ENCODE measurements at places on chromosomes 7 and 10.
A peak's percentile ranks its signal among the peaks of the same experiment; 100 is the strongest.

GRCh38 chr7:22120391-22121053 is 174.8 kb upstream of the CDCA7L start:
- peak; percentile 91 for DNase-seq

DNA sequence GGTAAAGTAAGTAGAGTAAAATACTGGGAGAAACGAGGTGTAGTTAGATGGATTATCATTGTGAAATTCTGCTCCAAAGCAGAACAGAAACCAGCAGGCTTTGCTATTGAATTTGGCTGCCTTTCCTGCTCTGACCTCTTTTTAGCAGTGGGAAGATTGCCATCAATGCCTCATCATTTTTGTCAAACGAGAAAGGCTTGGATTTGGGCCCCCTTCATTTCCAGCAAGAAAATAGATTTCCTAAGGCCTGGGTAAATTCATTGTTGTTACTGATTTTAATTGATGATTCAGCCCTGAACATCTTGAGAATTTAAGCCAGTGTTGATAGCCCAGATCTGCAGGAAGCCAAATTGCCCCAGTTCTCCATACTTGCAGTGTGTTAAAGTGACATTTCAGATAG is 35.2 kb upstream of the ASAH2 start:
- no peak for DNase-seq

DNA sequence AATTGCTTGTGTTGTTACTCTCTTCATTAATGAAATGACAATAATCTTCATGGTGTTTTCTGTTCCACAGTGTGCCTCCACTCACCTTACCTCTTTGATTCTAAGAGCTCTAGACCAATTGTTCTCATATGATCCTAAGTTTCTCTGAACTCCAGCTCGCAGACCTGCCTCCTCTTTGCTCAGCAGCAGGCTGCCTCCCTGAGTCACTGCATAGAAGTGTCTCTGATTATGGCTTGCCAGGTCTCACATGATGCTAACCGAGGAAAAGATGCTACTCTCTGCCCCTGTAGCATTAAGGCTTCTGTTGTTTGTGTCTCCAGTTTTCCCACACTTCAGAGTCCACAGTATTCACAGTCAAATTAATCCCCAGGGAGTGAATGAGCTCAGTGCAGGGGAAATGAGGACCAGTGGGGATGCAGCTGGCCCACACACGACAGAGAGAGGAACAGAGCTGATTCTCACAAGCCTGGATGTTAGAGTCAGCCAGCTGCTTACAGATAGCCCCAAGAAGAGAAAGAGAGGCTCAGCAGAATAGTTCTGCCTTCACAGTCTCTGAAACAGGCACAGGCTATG is 145.9 kb upstream of the EGR2 start:
- DNase-seq: no peak

GRCh38 chr10:127196282-127197153 is at the start of gene INSYN2A:
Gene INSYN2A, minus strand, starts transcription at chr10:127196591. Its CDS starts 20,196 bp downstream, at chr10:127176395.
- DNase-seq: peak; percentile 16

- DNase-seq: no peak
Measured at GRCh38 chr7:151728746-151729145, 148.2 kb downstream of the PRKAG2 start.

- DNase-seq: peak; percentile 75
Measured at GRCh38 chr7:19415123-19415522, 269.9 kb upstream of the FERD3L start.

DNA sequence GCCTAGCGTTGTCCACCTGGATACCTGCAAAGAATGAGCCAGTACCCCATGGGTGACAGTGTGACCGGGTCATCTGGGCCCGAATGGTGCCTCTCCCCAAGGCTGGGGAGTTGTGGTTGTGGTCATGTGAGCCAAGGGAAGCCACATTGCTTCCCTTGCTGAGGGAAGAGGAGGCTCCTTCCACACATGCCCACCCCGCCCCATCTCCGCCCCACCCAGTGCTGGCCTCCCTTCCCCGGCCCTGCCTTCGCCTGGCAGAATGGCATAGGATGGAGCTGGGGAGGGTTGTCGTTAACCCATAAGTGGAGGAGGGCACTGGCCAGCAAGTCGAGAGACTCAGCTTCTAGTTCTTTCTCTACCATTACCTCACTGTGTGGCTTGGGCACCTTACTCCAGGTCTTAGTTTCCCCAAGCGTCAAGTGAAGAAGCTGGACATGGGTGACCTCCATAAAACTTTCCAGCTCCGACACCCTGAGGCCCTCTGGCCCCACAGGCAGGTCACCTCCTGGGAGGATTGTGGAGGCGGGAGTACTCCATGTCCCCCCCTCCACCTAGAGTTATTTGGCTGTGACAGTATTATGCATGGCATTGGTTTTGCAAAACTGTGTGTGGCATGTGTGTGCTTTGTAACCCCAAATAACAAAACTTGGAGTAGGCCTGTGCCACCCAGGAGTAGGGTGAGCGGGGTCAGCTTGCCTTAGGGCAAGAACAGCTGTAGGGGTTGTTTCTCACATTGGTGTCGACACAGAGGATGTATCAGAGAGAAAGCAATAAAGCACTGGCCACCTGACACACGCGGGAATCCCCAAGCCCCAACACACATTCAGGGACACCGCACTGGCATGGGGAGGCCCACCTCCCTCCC is 90.5 kb upstream of the MACROH2A2 start:
- no peak for DNase-seq

DNA sequence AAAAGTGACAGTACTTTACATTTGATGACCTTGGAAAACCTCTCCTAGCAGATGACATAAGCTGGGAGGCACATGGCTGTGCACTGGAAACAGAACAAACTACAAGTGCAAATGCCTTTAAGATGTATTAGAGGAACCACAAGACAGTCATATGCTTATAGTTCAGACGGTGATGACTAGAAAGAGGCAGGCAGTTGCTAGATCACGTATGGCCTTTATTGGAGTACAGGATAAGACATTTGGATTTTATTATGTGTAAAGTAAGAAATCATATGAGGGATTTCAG is 290.0 kb downstream of the SORCS1 start:
- DNase-seq: no peak

- peak; percentile 11 for DNase-seq
Measured at GRCh38 chr7:90569368-90569767, 26.8 kb upstream of the CDK14 start.

DNA sequence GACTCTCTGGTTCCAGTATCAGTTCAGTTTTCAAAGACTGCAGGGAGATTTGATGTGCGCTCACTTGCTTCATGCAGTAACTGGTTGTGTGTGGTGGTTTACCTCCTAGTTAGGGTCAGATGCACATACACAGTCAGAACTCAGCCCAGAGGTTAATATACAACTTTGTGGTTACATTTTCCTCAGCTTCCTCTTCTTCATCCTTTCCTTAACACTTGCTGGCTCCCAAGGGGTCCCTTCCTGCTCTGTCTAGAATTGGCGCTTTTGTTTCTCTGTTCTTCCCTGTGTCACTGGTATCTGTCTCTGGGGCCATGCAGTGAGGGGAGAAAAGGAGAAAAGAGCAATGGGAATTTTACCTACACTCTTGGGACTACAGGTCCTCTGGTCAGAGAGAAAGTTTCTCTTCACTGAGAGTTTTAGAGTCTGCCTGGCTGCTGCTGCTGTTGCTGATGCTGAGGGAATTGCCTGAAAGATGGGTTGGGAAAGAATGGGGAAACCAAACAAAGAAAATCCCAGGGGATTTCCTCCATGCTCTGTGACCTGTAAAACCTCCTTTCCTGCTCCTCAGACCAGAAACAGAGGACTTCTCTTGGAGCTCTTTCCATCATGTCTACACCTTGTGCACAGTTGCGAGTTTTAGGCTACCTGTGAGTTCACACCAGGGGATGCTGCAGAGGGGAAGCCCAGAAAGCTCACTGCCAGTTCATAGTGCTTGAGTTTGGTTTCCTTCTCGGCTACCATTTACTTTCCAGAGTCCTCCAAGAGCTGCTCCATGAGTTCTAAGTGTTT is 74.6 kb downstream of the WDFY4 start:
- DNase-seq: peak; percentile 1

DNA sequence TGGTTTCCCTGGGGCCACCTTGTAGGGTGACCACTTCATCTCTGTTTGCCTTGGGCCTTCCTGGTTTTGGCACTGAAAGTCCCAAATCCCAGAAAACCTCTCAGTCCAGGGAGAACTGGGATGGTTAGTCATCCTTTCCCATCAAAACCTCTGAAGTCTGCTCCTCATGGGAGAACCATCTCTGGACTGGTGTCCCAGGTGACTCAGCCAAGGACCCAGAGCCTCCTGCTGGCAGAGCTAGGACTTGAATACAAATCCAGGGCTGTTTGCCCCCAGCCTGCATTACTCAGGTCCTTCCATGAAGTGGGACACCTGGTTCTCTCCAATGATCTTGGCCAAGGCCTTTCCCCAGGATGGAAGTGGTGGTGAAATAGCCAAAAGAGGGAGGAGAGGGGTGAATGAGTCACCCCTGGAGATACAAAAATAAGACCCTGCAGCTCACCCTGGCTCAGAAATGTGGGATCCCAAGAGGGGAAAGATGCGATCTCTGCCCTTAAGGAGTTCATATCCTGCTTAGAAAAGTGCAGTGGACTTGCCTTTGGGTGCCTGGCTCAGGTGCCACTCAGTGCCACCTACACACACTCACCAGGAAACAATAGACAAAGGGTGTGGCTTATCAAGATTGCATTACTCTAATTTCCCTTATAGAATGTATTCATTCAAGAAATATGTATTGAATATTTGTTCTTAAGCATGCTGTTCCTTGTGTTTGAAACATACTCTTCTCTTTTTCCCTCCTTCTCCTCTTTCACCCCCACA is 22.0 kb downstream of the ADRA2A start:
- no peak for DNase-seq

GRCh38 chr10:24382045-24382444 is 173.1 kb downstream of the KIAA1217 start:
- DNase-seq: no peak

- DNase-seq: peak; percentile 73
Measured at GRCh38 chr7:27148756-27149641, 1.4 kb upstream of the HOXA6 start.

- no peak for DNase-seq
Measured at GRCh38 chr10:44465401-44466115, 80.7 kb upstream of the CXCL12 start.

DNA sequence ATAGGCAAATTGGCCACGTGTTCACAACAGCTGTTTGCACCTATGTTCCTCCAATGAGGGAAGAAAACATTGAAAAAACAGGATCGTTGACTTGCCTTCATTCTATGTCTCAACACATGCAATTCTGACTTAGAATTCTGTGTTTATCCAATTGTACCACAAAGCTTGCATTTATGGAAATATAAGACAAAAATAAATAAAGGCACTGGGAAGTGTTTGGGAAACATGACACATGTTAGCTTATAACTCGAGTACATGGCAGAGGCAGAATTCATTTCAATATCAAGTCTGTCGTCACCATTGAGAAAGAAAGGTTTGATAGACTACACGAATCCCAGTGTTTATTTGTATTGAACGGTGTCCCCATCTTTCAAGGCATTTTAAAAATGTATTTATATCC is 291.2 kb downstream of the AHR start:
- no peak for DNase-seq

GRCh38 chr10:43128331-43128730 is 9.9 kb upstream of the CSGALNACT2 start:
- no peak for DNase-seq

DNA sequence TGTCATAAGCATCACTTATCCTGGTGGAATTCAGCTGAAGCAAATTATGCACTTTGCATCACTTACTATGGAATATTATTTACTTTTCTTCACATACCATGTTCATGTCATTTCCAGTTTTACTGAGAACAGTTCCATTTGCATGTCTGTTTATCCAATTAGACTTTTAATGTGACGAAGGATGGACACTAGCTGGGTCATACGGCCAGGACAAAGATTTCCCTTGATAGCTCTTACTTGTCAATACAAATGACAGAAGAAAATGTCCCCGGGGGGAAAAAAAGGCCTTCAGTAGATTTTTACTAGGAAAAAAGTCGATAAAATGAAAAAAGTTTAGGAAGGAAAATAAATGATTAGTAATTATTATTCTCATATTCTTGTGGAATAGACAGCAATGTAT is 106.6 kb downstream of the RAPGEF5 start:
- DNase-seq: no peak

DNA sequence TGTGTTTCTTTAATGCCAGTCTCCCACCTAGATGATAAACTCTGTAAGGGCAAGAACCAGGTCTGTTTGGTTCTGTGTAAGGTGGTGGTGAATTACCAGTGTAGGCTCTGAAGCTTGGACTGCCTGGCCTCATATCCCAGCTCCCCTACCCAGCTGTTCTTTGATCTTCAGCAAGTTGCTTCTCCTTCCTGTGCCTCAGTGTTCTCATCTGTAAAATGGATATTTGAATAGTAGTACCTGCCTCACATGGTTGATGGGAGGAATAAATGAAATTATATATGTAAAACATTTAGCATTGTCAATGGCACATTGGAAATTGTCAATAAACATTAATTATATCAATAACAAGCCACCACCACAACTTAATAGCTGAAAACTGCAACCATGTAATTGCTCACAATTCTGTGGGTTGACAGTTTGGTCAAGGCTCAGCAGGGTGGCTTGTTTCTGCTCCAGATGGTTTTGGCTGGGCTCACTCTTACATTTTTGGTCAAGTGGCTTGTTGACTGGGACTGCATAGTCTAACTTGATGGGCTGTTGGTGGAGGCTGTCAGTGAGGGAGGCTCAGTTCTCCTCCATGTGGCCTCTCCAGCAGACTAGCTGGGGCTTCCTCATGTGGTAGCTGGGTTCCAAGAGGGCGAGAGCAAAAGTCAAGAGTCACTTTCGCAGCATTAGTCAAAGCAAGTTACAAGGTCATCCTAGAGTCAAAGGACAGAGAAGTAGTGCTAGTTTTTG is 84.5 kb upstream of the DUSP5 start:
- DNase-seq: no peak

GRCh38 chr7:30304177-30304884 is 19.9 kb downstream of the ZNRF2 start:
- DNase-seq: peak; percentile 71

DNA sequence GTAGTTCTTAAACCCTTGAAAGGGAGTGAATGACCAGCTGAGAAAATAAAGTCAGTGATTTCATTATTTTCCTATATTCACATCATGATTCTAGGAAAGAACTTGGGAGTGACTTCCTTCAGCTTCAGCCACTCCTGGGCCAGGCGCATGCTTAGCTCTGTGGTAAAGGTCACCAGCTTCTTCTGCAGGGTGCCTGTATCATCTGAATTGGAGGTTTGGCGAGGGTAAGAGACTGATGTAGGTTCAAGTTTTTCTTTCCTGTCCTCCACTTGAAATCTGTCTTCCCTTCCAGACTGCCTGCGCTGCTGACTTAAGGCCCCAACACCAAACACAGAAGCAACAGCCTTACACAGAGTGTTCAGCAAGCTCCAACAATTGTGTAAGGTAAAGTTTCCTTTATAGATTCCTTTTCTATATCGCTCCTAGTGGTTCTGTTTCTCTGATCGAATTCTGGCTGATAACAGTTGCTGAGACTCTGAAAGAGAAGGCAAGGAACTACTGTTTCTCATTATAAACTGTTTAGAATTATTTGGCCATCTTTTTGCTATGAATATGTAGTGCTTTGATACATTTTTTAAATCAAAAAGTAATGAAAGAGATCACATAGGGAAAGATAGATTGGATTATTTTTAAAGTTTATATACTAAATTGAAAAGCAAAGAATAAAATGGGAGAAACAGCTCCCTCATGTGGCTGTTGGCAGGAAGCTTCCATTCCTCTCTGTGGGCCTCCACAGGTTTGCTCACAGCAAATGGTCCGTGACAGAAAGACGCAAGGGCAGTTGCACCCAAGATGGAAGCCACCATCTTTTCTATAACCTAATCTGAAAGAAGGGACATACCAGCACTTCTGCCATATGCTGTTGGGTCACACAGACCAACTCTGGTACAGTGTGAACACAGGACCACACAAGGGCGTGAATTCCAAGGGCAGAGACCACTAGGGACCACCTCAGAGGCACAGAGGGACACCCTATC is 14.0 kb downstream of the GATAD1 start:
- DNase-seq: peak; percentile 87
